Stimulated activated CD4-positive, alpha-beta T cell treated with anti-CD3 and anti-CD28 coated beads, Interleukin-2, amount 100 ng/mL, for 24 hours (primary cell): ENCODE measurements at places on chromosomes 3 and 15.

DNA sequence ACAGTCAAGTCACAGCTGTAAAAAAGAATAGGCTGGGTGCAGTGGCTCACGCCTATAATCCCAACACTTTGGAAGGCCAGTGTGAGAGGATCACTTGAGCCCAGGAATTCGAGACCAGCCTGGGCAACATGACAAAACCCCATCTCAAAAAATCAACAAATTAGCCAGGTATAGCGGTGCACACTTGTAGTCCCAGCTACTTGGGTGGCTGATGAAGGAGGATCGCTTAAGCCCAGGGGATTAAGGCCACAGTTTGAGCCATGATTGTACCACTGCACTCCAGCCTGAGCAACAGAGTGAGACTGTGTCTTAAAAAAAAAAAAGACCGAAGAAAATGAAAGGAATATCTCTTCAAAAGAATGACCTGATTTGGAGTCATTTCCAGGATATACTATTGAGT lies 6.6 kb downstream of the HERC1 start:
- DNase-seq = no peak

DNA sequence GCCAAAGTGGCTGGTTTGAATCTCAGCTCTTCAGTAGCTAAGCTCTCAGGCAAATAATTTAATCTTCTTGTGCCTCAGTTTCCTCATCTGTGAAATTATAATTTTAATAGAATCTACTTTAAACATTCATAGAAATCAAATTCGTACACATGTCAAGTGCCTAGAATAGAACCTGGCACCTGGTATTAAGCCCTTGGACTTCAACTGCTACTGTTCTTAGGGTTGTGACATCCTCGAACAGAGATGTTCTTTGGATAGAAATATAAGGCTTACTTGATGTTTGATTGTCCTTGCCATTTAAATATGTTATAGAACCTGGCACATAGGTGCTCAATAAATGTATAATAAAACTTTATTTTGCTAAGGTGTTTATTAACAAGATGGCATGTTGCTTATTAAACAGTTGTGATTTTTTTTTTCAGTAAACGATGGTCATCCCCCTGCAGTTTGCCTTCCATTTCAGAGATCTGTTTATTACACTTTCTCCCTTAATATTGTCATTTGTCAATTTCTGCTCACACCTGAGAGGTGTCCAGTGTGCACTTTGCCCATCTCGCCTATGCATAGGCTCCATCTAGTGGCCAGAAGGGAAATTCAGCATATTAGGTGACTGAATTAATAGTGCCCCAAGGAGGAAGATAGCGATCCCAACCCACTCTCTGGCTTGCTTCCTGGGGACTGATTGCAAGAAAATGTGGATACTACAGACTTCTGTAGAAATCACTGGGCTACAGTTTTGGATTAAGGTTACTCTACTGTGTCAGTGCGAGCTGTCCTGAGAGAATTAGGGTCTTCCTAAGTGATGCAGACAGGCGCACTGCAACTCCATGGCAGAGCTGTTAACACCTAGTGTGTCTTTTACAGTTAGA lies 10.7 kb downstream of the IGF1R start:
- peak; percentile 40 for DNase-seq

- no peak for DNase-seq
Observed at GRCh38 chr3:126704494-126705214, 614 bp downstream of the CHCHD6 start.

DNA sequence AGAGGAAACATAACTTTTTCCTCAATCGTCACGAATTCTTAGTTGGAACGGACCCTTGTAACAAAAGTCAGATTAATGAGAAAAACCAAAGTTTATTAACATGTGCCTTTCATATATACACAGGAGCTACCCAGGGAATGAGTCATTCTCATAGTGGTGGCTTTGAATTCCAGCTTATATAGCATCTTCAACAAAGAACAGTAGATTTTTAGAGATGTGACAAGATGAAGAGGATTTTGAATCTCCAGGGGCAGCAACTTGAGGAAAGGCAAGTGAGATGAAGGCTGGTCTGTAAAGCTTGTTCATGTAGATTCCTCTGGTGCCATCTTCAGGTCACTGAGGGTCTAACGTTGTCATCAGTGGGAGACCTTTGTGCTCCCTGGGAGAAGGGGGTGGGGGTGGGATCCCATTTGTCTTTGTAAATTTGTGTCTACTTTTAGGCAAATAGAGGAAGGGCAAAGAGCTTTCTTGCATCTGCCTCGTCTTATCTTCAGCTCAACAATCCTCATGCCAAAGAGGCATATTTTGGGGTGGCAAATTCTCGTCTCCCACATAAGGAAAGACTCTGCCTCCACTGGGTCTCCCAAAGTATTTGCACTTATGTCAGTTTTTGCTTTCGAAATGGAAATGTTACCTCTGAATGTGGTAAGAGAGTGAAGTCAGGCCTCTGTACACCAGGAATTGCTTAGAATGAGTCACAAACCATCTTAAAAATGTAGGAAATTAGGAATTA lies 29.5 kb downstream of the CLEC3B start:
- no peak for DNase-seq

- DNase-seq = no peak
Observed at GRCh38 chr3:81277853-81278252, 483.6 kb downstream of the GBE1 start.

DNA sequence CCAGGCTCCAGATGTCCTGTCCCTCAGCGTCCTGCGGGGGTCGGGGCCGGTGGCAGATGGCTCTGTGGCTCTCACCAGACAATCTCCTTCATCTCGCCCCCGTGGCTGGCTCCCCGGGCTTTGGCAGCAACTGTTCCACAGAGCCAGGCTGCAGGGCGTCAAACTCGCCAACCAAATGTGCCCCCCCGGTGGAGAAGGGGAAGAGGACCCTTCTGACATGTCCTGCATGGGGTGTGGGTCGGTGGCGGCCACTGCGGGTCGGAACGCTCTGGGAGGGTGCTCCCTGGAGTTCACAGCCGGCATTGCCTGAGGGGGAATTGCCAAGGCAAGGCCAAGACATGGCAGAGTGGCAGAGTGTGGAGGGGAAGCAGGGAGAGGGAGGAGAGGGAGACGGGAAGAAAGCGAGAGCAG lies 36.0 kb downstream of the BDH1 start:
- no peak for DNase-seq

- no peak for DNase-seq
Observed at GRCh38 chr15:66389098-66389858, 2.6 kb downstream of the MAP2K1 start.

GRCh38 chr3:132652640-132653270 lies 6.9 kb downstream of the ACAD11 start:
- no peak for DNase-seq

GRCh38 chr3:45545476-45545875 lies 49.1 kb upstream of the LIMD1 start:
- no peak for DNase-seq

DNA sequence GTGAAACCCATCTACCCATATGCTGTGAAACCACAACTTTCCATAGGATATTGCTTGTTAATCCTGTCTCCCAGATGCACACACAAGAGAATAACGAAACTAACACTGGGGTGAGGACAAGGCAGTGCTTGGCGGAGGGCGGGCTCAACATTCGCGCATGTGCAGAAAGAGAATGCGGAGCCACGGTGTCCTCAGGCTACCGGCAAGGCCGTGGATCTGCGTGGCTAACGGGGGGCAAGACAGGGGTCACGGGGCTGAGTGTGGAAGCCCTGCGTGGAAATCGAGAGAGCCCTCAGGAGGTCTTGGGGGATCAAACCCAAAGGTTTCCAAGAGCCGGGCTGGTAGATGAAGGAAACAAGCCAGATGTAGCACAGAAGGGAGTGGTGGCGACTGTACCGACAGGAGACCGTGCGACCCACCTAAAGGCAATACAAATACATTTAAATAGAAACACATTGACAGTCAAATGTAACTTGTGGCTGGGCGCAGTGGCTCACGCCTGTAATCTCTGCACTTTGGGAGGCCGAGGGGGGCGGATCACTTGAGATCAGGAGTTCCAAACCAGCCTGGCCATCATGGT lies 48.5 kb upstream of the TRA2B start:
- no peak for DNase-seq

DNA sequence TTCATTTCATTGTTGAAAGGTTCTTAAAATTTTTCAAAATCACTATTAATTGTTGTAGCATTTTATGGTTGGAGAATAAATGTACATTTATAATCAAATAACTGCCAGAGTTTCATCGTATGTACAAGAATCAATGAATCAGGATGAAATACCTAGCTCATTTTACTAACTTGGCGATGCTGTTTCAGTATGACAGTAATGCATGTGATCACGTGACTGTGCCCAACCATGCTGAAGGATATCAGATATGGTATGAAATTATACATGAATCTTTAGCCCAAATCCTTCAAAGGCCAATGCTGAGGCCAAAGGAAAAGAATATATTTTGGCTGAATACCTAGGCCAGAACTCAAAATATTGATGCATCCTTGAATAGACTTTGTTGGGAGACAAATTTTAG lies 288.3 kb upstream of the TGFBR2 start:
- no peak for DNase-seq

DNA sequence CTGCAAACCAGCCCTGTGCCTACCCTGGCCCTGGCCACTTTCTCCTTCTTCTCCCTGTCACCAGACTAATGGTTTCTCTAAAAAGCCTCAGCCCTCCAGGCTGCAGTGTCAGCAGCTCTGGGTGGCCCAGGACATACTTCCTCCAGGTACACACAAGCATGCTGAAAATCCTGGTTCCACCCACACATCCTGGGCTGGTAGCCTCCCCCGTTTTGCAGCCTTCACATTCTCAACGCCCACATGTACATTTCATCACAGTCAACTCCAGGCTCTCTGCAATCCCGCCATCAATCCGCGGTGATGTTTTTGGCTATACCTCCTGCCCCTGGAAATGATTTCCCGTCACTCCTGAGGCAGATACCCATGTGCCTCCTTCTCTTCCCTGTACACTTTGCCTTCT lies 59.4 kb downstream of the MAGEF1 start:
- no peak for DNase-seq

- DNase-seq = no peak
Observed at GRCh38 chr3:41219424-41219823, 20.1 kb downstream of the CTNNB1 start.

DNA sequence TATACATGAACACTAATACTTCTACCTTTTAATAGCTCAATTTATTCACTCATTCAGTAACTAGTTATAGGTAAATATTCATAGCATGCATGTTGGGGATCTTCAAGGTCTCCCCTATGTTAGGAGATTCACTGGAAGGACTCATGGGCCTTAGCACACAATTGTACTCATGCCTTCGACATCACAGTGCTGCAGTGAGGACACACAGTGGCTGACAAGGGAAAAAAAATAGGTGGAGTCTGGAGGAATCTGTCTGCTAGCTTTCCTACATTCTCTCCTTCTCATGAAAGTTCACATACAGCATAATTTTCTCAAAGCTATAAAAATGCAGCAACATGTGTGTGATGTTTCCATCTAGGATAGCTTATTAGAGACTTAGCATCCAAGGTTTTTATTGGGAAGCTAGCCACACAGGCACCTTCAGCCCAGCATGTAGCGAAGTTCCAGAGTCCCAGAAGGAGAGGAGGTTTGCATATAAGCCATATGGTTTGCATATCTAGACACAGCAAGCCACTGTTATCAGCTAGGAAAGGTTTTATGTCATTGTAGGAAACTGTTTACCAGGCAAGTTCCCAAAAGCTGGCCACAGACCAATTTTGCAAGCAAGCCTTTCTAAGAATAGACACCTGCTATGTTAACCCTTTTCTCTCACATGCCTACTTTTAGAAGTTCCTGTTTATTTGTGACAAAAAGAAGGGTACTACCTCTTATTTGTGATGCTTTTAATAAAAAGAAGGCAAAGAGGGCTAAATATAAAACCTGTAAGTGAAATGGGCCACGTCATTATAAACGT lies 46.4 kb downstream of the MORC1 start:
- no peak for DNase-seq
